ENCODE measurements at places on chromosomes 7 and 10.
A peak's percentile ranks its signal among the peaks of the same experiment; 100 is the strongest.

GRCh38 chr10:97752956-97753355 lies 16.0 kb downstream of the ZFYVE27 start:
- DNase-seq = no peak

- no peak for DNase-seq
These were observed 476.3 kb upstream of the FOXK1 start for GRCh38 chr7:4205828-4206227.

DNA sequence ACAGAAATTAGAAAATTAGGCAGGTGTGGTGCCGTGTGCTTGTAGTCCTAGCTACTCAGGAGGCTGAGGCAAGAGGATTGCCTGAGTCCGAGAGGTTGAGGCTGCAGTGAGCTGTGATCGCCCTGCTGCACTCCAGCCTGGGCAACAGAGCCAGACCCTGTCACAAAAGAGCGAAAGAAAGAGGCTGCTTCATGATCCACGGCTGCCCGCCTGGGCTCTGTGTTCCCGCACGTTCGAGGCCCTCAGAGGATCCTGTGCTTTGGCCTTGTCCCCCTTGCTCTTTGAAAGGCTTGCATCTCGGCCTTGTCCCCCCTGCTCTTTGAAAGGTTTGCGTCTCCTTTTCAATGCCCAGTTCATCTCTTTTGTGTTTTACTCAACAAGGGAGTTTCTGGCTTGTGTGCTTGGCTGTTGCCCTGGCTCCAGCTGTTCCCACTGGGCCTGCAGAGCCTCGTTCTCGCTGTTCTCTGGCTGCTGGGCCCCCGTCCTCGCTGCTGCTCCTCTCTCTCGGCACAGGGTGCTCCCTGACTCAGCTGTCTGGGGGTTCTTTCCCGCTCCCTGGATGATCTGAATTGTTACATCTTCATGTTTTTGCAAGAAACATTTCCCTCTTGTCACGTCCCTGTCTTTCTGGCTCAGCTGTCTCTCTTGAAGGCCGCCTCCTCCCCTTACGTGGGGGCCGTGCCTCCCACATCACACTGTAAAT lies 45.1 kb upstream of the INPP5A start:
- no peak for DNase-seq

- no peak for DNase-seq
These were observed 42.3 kb downstream of the SVOPL start for GRCh38 chr7:138658889-138659288.

DNA sequence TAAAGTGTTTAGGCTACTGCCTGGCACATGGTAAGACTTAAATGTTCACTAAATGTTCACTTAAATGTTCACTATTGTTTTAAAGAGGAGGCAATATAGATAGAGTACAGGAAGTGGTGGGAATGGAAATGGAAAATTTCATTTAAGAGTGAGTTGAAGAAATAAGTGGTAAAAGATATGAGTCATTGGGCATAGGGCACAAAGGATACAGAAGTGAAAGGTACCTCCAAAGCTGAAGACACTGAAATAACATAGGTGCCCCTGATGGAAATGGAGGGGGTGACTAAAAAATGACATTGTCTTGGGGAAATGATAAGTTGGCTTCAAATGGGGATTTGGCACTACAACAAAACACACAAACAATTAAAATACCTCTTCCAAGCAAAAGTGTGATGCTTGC lies 5.2 kb upstream of the FRA10AC1 start:
- DNase-seq = no peak

- no peak for DNase-seq
These were observed 6.1 kb downstream of the CYP26A1 start for GRCh38 chr10:93079663-93080349.

GRCh38 chr10:81314471-81314870 lies 560.5 kb upstream of the NRG3 start:
- no peak for DNase-seq

DNA sequence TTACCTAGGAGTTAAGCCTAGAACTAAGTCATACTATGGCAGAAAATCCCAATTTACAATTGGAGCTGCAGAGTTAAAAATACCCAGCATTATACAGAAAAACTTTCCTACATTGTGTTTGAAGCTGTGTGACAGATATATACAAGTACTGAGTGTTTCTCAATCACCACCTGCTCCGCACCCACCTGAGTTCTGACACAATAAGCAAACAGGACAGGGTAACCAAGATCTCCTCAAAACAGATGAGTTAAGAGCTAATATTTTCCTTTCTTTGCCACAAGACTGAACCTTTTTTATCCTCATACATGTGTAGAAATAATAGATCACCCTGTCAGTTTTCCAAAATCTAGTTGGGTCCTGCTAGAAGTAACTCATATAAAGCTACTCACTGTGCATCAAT lies 186.3 kb downstream of the DOCK4 start:
- DNase-seq = no peak

DNA sequence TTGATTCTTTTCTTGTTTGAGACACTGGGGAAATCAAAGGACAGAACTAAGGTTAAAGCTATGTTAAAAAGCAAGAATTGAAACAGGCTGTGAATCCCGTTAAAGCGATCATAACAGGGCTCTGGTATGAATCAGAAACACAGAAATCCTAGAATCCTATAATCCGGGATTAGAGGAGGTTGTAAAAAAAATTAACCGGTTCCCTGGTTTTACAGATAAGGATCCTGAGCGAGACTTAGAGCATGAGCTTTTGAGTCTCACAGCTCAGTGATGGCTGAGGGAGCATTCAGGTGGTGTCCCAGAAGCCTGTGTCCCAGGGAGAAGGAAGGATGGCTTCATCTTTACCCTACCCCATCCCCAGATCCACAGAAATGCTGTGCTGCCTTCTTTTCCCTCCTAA lies 461.3 kb downstream of the PAXIP1 start:
- DNase-seq = no peak

DNA sequence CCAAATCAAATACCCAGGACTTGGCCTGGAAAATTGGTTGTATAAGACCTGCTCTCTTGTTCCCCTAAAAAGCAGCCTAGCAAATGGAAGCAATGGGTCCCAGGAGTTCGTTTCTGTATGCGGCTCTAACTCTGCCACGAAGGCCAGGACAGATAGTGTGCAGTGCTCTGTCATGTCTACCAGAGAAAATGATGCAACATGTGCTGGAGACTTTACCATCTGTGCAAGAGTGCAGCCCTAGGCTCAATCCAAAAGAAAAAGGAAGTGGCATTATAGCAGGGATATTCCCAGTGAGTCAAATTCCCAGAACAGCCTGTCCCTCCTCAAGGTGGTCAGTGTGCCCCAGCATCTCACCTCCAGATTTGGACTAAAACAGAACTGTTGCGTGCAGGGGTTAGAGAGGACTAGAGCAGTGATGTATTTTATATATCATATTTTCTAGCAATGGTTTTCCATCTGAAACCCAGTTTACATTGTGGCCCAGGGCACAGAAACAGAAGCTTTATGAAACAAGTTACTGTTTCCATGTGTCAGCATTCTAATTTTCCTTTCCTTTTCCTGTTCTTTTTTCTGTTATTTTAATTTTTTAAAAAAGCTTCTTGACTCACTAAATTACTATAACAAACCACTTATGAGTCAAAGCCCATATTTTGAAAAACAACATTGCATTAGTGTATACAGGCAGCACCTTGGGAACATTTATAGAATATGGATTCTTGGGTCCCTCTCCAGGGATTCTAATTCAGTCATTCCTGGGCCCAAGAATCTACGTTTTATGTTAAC lies 311.2 kb downstream of the RNLS start:
- no peak for DNase-seq

DNA sequence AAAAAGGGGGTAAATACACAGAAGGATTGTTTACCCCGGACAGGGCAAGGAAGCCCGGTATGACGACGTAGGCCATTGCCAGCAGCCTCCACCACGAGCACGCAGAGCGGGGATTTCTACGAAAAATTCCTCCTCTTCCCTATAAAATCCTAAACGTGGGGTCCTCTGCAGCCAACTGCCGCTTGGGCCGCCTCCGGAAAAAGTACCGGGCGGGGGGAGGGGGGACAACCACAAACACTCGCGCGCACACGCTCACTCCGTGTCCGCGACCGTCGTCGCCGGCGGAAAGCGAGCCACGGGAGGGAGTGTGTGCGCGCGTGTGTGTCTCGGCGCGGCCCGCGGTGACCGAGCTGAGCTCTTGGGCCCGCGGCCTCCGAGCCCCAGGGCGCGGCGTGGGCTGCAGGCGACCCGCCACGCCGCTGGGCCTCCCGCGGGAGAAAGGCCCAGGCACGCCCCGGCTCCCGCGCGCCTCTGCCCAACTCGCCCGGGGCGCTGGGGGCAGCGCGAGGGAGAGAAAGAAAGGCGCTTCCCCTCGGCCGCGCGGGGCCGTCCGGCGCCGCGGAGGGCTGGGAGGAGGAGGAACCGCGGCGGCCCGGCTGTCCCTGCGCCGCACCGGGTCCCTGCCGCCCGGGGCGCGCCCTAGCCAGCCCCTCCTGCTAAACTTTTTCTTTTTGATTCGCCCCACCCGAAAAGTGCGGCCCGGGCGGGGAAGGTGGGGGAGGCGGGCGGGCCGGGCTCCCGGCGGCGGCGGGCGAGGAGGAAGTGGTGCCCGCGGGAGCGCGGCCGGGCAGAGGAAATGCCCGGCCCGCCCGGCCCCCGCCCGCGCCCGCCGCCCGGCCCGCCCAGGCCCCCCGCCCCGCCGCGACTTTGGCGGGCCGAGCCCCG lies 1.5 kb downstream of the CTBP2 start:
- peak; percentile 53 for DNase-seq

- DNase-seq = no peak
These were observed 131.4 kb upstream of the BTBD16 start for GRCh38 chr10:122139627-122140170.

DNA sequence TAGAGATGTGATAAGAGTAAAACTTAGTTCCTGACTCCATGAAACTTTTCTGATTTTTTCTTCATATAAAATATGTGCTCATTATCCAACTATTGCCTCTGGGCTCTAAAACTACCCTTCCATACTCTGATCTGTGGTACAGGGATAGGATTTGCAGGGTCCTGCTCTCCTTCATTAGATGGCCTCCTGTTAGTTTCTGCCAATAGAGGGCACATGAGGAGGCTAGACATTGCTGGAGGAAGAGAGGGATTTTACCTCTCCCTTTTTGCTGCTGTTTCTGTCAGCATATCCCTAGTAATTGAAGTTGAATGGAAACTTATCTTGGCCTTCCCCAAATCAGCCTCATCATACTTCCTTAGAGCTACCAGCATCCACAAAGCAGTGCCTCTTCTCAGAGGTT lies 269.4 kb downstream of the NXPH1 start:
- DNase-seq = no peak

- DNase-seq = no peak
These were observed 41.3 kb upstream of the PPP2R2D start for GRCh38 chr10:131859341-131860020.

- DNase-seq = no peak
These were observed 64.2 kb downstream of the LRMDA start for GRCh38 chr10:75495434-75496190.

GRCh38 chr7:114152314-114152938 lies 233.6 kb upstream of the PPP1R3A start:
- no peak for DNase-seq

- DNase-seq = no peak
These were observed 1072.1 kb downstream of the NXPH1 start for GRCh38 chr7:9505516-9505915.

DNA sequence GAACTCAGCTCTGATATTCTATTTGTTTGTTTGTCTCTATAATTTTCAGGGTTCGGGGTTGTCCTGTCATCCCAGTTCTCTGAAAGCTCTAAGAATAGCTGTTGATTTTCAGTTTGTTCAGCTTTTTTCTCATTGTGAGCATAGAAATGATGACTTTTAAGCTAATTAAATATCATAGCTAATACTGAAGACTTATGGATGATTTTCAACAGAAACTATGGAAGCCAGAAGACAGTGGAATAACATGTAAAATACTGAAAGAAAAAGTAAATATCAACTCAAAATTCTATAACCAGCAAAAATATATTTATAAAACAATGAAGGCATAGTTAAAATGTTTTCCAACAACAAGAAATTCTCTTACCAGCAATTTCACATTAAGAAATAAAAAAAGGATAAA lies 96.4 kb upstream of the ETV1 start:
- DNase-seq = no peak

- DNase-seq = no peak
These were observed 158.1 kb downstream of the MAD1L1 start for GRCh38 chr7:2074691-2075090.

GRCh38 chr7:2336626-2337299 lies 17.9 kb upstream of the EIF3B start:
- DNase-seq = no peak

- DNase-seq = no peak
These were observed 235.2 kb downstream of the POU6F2 start for GRCh38 chr7:39212876-39213275.

DNA sequence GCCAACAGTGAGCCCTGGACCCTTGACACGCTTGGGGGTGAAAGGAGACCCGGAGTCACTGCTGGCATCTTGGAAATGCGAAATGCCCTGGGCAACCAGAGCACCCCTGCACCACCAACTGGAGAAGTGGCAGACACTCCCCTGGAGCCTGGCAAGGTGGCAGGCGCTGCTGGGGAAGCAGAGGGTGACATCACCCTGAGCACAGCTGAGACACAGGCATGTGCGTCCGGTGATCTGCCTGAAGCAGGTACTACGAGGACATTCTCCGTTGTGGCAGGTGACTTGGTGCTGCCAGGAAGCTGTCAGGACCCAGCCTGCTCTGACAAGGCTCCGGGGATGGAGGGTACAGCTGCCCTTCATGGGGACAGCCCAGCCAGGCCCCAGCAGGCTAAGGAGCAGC lies 98.5 kb downstream of the TACC2 start:
- DNase-seq = no peak

- no peak for DNase-seq
These were observed 42.4 kb upstream of the ANKRD1 start for GRCh38 chr10:90963331-90963730.

DNA sequence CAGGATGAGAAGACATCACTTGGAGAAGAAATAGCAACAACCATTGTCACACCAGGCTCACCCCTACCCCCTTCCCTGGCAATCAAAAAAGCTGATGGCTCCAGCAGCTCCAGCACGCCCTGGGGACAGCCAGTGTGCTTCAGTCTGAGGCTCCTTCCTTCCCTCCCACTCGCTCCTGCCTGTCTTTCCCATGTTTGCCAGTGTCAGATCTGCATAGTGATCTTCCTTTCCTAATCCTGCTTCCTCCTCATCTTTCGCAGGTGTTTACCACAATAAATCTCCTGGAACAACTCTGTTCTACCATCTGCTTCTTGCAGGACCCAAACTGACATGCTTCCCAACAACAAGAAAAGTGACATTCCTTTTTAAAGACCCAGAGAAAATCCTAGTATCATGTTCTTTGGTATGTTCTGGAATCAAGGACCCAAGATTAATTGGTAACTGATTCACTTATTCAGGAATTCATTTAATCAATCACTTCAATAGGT lies 57.1 kb downstream of the STEAP1B start:
- no peak for DNase-seq

DNA sequence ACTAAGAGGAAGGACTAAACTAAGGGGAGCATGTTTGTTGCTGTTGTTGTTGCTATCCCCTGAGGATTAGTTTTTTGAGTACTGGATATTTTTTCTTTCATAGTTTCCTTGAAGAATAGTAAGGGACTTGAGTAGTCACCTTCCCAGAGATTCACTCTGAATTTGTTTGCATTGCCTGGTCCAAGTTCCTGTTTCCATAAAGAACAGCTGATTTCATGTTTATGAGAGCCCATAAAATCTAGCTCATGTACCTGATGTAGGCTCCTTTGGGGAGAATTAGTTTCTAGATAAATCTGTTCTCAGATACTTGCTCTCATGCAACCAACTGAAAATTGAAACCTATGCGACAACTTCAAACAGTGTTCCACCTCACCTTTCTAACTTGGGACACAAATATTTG lies 464.4 kb upstream of the MBL2 start:
- DNase-seq = no peak

GRCh38 chr7:45689797-45690761 lies 115.9 kb downstream of the ADCY1 start:
- no peak for DNase-seq

GRCh38 chr7:49669285-49669684 lies 104.2 kb upstream of the VWC2 start:
- DNase-seq = no peak

Measured in hematopoietic multipotent progenitor cell treated with erythropoietin and hydrocortisone succinate and interleukin-3 and kit ligand, for 15 days (in vitro differentiated cells).